Esophagus squamous epithelium (tissue), 5 donors: ENCODE measurements at places on chromosomes 7 and 10. TPM values are rescaled to one million over a fixed set of nuclear protein-coding genes. Genes with fewer than 3 reads are reported as not detected.
A peak's percentile ranks its signal among the peaks of the same experiment; 100 is the strongest.

DNA sequence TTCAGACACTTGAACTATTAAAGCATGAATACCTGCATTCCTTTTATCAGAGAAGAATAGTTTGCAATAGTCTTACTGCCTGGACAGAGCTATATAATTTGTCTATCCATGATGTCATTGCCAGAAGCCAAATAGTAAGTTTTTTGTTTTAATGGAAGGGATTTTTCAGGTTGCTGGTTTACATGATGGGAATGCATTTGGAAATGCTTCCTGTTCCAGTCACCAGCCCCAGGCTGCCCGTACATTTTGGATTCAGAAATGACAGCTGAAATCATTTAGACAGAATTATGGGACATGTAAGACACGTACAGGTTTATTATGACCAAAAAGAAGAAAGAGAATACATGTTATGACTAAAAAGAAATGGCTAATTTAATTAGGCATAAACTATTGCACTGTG, 293.1 kb downstream of the CDK14 start:
- no peak for DNase-seq
- H3K4me1 ChIP-seq: no peaks in the 10 kb centered on the region

The MLXIPL gene
- 3.6 TPM for total RNA-seq

DNA sequence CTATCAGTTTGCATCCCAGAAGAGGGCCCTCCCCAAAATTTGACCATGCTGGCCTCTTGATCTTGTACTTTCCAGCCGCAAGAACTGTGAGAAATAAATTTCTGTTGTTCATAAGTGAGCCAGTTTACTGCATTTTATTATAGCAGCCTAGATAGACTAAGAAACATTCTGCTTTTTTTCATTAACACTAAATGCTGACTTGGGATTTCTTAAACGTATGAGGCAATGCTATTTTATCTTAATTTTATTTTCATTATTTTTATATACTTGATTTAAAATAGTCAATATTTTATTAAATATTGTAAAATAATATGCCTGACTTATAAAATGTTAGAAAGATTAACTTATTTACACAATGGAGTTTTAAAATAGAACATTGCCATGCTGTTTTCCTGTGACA, 341.8 kb upstream of the CNTNAP2 start:
- H3K4me1 ChIP-seq: no peaks in the 10 kb centered on the region
- H3K27ac ChIP-seq: no peak overlapping the region
- H3K4me3 ChIP-seq: no peak overlapping the region
- H3K27me3 ChIP-seq: no peaks in the 10 kb centered on the region
- no peaks in the 10 kb centered on the region for H3K36me3 ChIP-seq

The CPEB3 gene
- total RNA-seq: 8.8 TPM

GRCh38 chr7:45662018-45662417, 87.8 kb downstream of the ADCY1 start:
- H3K4me1 ChIP-seq: no peaks in the 10 kb centered on the region
- no peaks in the 10 kb centered on the region for H3K27me3 ChIP-seq
- no peak for DNase-seq

GRCh38 chr10:75505840-75506506, 74.5 kb downstream of the LRMDA start:
- H3K36me3 ChIP-seq: no peaks in the 10 kb centered on the region
- DNase-seq: no peak
- H3K4me3 ChIP-seq: no peak overlapping the region
- H3K27me3 ChIP-seq: no peaks in the 10 kb centered on the region
- no peak overlapping the region for H3K27ac ChIP-seq

DNA sequence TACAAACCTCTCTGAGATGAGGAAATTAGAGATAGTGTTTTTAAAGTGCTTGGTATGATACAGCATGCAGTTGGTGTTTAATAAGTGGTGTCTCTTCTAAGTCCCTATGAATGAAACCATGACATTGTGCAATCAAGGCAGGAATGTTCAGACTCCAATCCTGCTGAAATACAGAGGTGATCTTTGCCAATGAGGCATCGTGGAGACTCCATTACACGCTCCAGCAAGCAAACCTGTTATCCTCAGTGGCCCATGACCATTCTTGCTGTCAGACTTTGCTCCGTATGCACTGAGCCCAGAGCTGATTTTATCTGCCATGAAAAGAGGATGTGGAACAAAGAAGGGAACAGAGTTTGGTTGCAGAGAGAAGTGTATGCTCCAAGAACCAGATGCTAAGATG, 47.3 kb downstream of the CDHR3 start:
- H3K27ac ChIP-seq: no peak overlapping the region
- DNase-seq: no peak
- no peaks in the 10 kb centered on the region for H3K27me3 ChIP-seq
- H3K4me1 ChIP-seq: peaks cover 12% of the 10 kb centered on the region

- H3K4me1 ChIP-seq: no peaks in the 10 kb centered on the region
- H3K4me3 ChIP-seq: no peak overlapping the region
- no peaks in the 10 kb centered on the region for H3K27me3 ChIP-seq
- H3K36me3 ChIP-seq: peaks cover 12% of the 10 kb centered on the region
- DNase-seq: no peak
These were observed 96.0 kb downstream of the GALNT11 start for GRCh38 chr7:152121432-152121831.

The RNF133 gene
- total RNA-seq: 0.40 TPM

- no peaks in the 10 kb centered on the region for H3K4me1 ChIP-seq
- H3K27me3 ChIP-seq: no peaks in the 10 kb centered on the region
- no peak for DNase-seq
- H3K36me3 ChIP-seq: no peaks in the 10 kb centered on the region
- no peak overlapping the region for H3K4me3 ChIP-seq
These were observed 200.9 kb upstream of the CHRM2 start for GRCh38 chr7:136667584-136667983.

The PLAU gene
- 15.9 TPM for total RNA-seq

The SFTPA1 gene
- total RNA-seq: not detected

GRCh38 chr10:56469482-56469881, 108.4 kb upstream of the ZWINT start:
- DNase-seq: no peak
- no peaks in the 10 kb centered on the region for H3K36me3 ChIP-seq
- no peaks in the 10 kb centered on the region for H3K4me1 ChIP-seq

- H3K4me3 ChIP-seq: no peak overlapping the region
- H3K36me3 ChIP-seq: no peaks in the 10 kb centered on the region
- no peaks in the 10 kb centered on the region for H3K27me3 ChIP-seq
- H3K4me1 ChIP-seq: no peaks in the 10 kb centered on the region
These were observed 95.1 kb downstream of the BMPR1A start for GRCh38 chr10:86851328-86852207.

The LRRC17 gene
- 0.26 TPM for total RNA-seq

GRCh38 chr7:100799037-100799896, 28.1 kb downstream of the EPHB4 start:
- no peaks in the 10 kb centered on the region for H3K36me3 ChIP-seq
- peaks cover 10% of the 10 kb centered on the region for H3K4me1 ChIP-seq
- DNase-seq: no peak
- H3K27me3 ChIP-seq: no peaks in the 10 kb centered on the region

DNA sequence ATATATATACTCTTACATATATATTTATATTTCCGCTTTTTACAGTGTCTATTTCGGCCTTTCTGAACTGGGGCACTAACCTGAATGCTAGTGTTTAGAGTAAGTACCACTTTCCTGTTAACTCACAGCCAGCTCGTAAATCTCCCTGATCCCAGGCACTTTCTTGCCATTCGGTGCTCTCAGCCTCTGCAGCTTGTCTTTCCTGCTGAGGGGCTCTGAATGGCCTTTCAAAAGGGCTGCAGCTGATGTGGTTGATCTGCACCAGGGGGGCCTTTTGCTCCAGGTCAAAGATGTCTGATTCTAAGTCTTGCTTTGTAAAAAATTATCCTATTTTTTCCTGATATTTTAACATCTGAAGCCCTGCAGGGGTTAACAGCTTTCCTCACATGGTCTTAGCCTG, 25.5 kb upstream of the HPS1 start:
- no peaks in the 10 kb centered on the region for H3K4me1 ChIP-seq
- no peak for DNase-seq
- H3K4me3 ChIP-seq: no peak overlapping the region
- no peaks in the 10 kb centered on the region for H3K36me3 ChIP-seq
- peaks cover 12% of the 10 kb centered on the region for H3K27me3 ChIP-seq

The FGL2 gene
- total RNA-seq: 16.4 TPM

The SEMA3A gene
- 0.67 TPM for total RNA-seq

DNA sequence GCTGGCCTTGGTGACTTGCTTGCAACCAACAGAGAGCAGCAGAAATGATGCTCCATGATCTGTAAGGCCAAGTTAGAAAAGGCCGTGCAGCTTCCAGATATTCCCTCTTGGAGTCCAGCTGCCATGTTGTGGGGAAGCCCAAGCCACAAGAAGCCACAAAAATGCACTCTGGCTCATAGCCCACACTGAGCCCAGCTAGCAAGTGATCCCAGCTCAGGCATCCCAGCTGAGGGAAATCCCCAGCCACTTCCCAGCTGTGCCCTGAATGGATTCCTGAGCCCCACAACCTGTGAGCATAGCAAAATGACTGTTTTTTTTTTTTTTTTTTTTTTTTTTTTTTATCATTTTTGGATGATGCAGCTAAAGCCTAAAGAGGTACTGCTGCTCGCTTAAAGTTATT, 11.1 kb upstream of the SDK1 start:
- no peak overlapping the region for H3K27ac ChIP-seq
- H3K27me3 ChIP-seq: peaks cover 25% of the 10 kb centered on the region
- no peak overlapping the region for H3K4me3 ChIP-seq
- DNase-seq: no peak

The TFPI2 gene
- 0.67 TPM for total RNA-seq

- no peaks in the 10 kb centered on the region for H3K27me3 ChIP-seq
- H3K4me3 ChIP-seq: no peak overlapping the region
- no peaks in the 10 kb centered on the region for H3K4me1 ChIP-seq
- H3K27ac ChIP-seq: no peak overlapping the region
- DNase-seq: no peak
- no peaks in the 10 kb centered on the region for H3K36me3 ChIP-seq
These were observed 526.2 kb upstream of the PFKP start for GRCh38 chr10:2541176-2541575.

DNA sequence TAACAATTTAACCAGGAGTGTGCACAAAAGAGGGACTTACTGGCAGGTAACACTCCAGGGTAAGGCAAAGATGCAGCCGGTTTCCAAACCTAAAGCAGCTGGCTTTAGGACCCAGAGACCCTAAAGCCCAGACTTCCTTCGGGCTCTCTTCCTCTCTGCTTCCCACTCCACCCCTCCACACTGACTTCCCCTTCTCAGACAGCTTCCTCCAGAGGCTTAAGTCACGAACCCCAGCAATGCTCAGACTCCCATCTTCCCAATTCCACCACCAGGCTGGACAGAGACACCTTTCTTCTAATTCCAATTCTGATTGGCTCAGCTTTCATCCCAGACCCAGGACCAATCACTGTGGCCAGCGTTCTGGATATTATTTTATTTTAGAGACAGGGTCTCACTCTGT, 24.8 kb downstream of the STYXL1 start:
- H3K4me3 ChIP-seq: no peak overlapping the region
- H3K27me3 ChIP-seq: no peaks in the 10 kb centered on the region
- peaks cover 4% of the 10 kb centered on the region for H3K4me1 ChIP-seq
- no peak for DNase-seq

The PPIF gene
- total RNA-seq: 141 TPM

DNA sequence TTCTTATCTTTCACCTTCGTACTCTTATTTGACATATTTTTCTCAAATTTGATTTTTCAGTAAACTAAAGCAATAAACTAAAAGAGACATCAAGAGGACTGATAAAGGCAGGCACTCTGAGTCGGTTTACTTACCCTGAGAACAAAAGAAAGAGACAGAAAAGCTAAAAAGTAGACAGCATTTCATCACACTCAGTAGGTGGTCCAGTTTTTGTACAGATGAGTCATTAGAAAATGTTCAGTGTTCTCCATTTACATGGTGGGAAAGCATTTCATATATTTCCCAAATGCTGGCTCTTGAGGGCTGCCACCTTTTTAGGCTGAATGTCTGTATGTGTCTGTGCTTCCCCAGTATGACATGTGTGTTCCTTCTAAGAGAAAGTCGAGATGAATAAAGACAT, 52.7 kb downstream of the NHLRC2 start:
- no peak overlapping the region for H3K4me3 ChIP-seq
- no peaks in the 10 kb centered on the region for H3K4me1 ChIP-seq
- no peak overlapping the region for H3K27ac ChIP-seq
- no peaks in the 10 kb centered on the region for H3K27me3 ChIP-seq
- no peak for DNase-seq

The SLC26A3 gene
- not detected for total RNA-seq

The CRHR2 gene
- total RNA-seq: under 0.01 TPM

The ACTL6B gene
- not detected for total RNA-seq

GRCh38 chr7:101172005-101172853, 6.9 kb upstream of the VGF start:
- no peaks in the 10 kb centered on the region for H3K36me3 ChIP-seq
- peaks cover 24% of the 10 kb centered on the region for H3K4me1 ChIP-seq
- DNase-seq: no peak
- H3K27me3 ChIP-seq: peaks cover 91% of the 10 kb centered on the region
- peak overlapping the region; percentile 44 for H3K4me3 ChIP-seq

The SHTN1 gene
- 12.5 TPM for total RNA-seq

The SRRM3 gene
- 8.2 TPM for total RNA-seq

The PTPRN2 gene
- 0.57 TPM for total RNA-seq
